Right lobe of liver (tissue), 6 donors: ENCODE measurements at places on chromosomes 2 and 18. TPM values are rescaled to one million over a fixed set of nuclear protein-coding genes. Genes with fewer than 3 reads are reported as not detected.

CCDC148 gene
- 0.20 TPM for total RNA-seq

RAB27B gene
- 0.68 TPM for total RNA-seq

PTRHD1 gene
- total RNA-seq, result 14.5 TPM

DNA sequence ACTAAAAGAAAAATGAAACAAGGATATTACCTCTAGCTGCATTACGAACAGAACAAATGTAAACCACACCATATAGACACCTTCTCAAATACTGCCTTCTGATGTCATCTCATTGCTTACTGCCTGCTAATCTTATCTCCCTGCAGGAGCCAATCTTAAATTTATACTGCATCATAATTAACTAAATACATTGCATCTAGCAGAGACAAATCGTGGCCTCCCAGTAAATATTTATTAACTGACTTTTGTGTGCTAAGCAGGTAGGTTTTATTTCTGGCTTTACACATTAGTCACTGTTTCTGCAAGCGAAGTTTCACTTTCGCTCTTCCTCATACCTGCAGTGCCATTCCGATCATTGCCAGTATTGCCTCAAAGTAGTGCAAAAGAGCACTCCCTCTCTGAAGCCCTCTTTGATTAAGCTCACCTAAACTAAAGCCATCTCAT lies 67.5 kb downstream of the SPATS2L start:
- H3K27ac ChIP-seq, result peak overlapping the region; percentile 82
- no peaks in the 10 kb centered on the region for H3K36me3 ChIP-seq
- DNase-seq, result no peak
- H3K27me3 ChIP-seq, result no peaks in the 10 kb centered on the region
- no peaks in the 10 kb centered on the region for H3K4me1 ChIP-seq

DNA sequence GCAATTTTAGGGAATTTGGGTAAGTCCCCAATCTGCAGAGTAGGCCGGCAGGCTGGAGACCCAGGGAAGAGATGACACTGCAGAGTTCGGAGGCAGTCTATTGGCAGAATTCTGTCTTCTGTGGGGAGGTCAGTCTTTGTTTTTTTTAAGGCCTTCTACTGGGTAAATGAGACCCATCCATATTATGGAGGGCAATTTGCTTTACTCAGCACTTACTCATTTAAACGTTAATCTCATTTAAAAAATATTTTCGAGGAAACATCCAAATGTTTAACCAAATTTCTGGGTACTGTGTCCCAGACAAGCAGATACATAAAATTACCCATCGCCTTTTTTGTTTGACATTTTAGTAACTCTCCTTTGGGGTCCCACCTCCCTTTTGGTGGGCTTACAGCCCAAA lies 139.5 kb downstream of the IRS1 start:
- H3K4me1 ChIP-seq, result peaks cover 60% of the 10 kb centered on the region
- no peaks in the 10 kb centered on the region for H3K27me3 ChIP-seq
- H3K36me3 ChIP-seq, result no peaks in the 10 kb centered on the region
- peak overlapping the region; percentile 52 for H3K27ac ChIP-seq
- DNase-seq, result no peak

GRCh38 chr18:8951491-8951890 lies 151.0 kb upstream of the NDUFV2 start:
- no peaks in the 10 kb centered on the region for H3K4me1 ChIP-seq
- H3K27me3 ChIP-seq, result no peaks in the 10 kb centered on the region
- H3K27ac ChIP-seq, result no peak overlapping the region

- H3K27me3 ChIP-seq, result no peaks in the 10 kb centered on the region
- no peak overlapping the region for H3K4me3 ChIP-seq
- no peak overlapping the region for H3K27ac ChIP-seq
- H3K36me3 ChIP-seq, result no peaks in the 10 kb centered on the region
- H3K4me1 ChIP-seq, result no peaks in the 10 kb centered on the region
Measured at GRCh38 chr2:222042666-222043065, 256.1 kb downstream of the PAX3 start.

- no peaks in the 10 kb centered on the region for H3K27me3 ChIP-seq
- H3K27ac ChIP-seq, result no peak overlapping the region
- no peak overlapping the region for H3K4me3 ChIP-seq
- H3K36me3 ChIP-seq, result no peaks in the 10 kb centered on the region
- H3K4me1 ChIP-seq, result no peaks in the 10 kb centered on the region
- DNase-seq, result no peak
Measured at GRCh38 chr2:479031-479430, 191.1 kb upstream of the ALKAL2 start.

DNA sequence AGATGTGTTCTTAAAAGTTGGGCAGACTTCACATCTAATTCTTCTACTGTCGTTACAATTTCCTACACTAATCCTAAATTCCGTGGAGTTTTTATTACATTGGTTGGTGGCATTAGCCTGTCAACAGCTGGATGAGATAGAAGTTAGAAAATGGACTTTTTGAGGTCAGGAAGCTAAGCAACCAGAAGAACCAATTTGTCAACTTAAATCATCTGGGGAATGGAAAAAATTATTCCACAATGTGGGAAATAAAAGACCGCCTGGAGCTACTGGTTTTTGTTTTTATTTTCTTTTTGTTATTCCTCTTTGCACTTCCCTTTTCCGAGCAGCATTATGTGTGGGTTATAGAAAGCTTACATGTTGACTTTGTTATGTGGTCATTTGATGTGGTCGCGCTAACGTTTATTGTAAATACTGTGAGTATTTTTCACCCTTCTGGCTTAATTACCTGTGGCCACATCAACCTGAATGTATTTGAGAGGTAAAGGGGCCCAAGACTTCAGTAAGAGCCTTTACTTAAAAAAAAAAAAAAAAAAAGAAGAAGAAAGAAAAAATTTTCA lies 75.3 kb downstream of the PTPRM start:
- DNase-seq, result no peak
- no peak overlapping the region for H3K27ac ChIP-seq
- H3K27me3 ChIP-seq, result no peaks in the 10 kb centered on the region
- H3K4me1 ChIP-seq, result no peaks in the 10 kb centered on the region
- H3K4me3 ChIP-seq, result no peak overlapping the region
- no peaks in the 10 kb centered on the region for H3K36me3 ChIP-seq
